ENCODE measurements at places on chromosomes 1 and 21.

DNA sequence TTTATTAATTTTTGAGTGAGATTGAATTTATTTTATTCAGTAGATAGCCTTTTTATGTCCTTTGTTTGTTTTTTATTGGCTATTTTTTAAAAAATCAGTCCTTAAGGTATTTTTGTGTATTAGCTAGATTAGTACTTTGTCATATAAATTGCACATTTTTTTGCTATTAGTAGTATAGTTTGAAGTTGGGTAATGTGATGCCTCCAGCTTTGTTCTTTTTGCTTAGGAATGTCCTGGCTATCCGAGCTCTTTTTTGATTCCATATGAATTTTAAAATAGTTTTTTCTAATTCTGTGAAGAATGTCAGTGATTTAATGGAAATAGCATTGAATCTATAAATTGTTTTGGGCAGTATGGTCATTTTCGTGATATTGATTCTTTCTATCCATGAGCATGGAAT is 80.4 kb downstream of the MAN1A2 start:
- DNase-seq, result no peak

DNA sequence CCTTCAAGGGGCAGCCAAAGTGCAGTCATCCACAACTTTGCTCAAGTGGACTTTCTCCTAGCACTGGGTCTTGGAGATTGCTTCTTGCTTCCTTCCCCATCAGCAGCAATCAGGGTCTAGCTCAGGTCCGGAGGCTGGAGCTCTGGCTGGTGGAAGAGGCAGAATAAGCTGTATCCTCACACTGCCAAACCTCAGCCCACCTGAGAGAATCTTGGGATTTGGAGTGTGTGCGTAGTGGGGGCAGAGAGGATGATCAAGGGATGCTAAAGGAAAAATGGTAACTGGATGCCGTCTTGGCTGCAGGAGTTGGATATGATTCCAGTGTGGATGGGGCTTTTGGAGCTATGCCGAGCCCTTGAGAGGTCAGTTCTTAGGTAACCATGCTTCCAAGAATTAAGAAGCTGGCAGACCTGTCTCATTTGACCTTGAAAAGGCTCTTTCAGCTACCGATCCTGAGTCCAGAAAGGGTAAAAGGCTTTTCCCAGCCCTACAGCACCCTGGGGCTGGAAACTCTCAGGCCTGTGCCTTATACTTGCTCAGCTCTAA is 4.5 kb upstream of the NFASC start:
- DNase-seq, result no peak

- no peak for DNase-seq
These were observed 1.2 kb downstream of the MYOM3 start for GRCh38 chr1:24110642-24111261.

- no peak for DNase-seq
These were observed 3.5 kb downstream of the TNFRSF14 start for GRCh38 chr1:2559509-2560298.

- no peak for DNase-seq
These were observed 19.5 kb upstream of the ETV3 start for GRCh38 chr1:157157501-157158190.

GRCh38 chr1:21882721-21883415 is 54.2 kb downstream of the HSPG2 start:
- no peak for DNase-seq

GRCh38 chr1:6102532-6102845 is 56.8 kb downstream of the KCNAB2 start:
- no peak for DNase-seq

- DNase-seq, result no peak
These were observed 109.2 kb upstream of the RAB4A start for GRCh38 chr1:229161740-229162139.
